RCC 7860 (cell line): ENCODE measurements at places on chromosomes 6 and 20.

- no peak for DNase-seq
Measured at GRCh38 chr6:96786336-96786735, 50.9 kb downstream of the GPR63 start.

- DNase-seq: peak; percentile 45
Measured at GRCh38 chr20:2300420-2300819, 4.6 kb downstream of the TGM3 start.

DNA sequence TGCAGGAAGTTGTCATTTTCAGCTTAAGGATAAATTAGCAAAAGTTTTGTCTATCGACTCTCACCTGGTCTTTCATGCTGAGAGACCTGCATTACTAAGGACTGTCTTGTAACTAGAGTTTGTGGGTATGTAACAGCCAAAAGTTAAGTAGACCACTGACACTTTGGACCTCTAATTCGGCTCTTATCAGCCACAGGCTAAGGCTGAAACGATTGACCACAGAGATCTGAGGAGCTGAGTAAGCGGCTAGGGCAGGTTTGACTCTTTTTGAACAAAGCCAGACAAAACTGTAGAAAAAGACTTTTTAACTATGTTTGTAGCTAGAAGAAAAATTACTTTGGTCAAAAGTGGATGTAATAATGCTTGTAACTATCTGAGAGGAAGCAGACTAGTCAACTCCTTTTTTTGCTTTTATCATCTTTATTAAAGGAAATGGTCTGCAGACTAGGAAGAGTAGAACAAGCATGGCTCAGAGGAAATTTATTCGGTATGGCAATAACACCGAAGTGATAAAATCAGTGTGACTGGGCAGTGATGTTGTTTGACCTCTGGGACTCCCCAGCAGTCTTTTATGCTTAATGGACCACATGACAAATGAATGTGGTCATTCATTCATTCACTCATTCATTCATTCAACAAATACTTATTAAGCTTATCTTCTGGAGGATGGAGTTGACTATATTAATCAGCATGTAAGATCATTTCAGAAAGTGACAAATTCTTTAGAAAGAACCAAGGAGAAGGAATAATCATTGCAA lies 725.0 kb upstream of the HS3ST5 start:
- DNase-seq: no peak

DNA sequence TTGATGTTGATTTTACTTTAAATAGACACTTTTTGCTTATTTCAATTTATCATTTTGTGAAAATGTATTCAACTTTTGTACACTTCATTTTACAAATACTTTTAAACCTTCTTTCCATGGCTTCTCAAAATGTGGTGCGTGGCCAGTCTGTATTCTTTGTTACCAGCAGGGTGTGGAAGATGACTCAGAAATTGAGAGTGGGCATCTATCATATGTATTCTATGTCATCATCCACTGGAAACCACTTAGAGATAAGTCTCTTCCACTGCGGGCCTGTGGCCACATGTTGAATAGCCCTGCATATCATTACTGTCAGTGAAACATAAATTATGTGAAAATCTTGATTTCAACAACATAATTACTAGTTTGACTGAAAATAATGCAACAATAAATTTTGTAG lies 52.6 kb upstream of the MC3R start:
- DNase-seq: no peak

GRCh38 chr6:107750176-107750797 lies 73.8 kb downstream of the SCML4 start:
- no peak for DNase-seq

GRCh38 chr6:131840936-131841583 lies 33.2 kb downstream of the ENPP1 start:
- DNase-seq: peak; percentile 40

GRCh38 chr6:14524319-14524718 lies 406.7 kb downstream of the CD83 start:
- DNase-seq: peak; percentile 54

DNA sequence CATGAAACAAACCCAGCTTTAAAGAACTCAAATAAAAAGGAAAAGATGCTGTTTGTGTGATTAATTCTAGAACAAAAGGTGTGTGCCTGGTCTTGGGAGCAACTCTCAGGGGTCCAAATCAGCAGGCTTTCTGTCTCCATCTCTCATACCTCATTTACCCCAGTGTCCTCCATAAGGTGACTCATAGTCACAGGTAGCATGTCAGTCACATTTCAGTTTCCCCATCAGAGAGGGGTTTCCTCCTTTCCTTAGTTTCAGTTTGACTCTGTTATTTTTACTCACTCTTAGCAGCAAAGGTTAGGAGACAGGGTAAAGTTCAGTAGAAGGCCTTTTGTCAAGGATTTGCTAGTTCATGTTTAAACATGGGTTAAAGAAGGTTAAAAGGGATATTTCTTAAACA lies 46.2 kb downstream of the OGFRL1 start:
- DNase-seq: peak; percentile 47

DNA sequence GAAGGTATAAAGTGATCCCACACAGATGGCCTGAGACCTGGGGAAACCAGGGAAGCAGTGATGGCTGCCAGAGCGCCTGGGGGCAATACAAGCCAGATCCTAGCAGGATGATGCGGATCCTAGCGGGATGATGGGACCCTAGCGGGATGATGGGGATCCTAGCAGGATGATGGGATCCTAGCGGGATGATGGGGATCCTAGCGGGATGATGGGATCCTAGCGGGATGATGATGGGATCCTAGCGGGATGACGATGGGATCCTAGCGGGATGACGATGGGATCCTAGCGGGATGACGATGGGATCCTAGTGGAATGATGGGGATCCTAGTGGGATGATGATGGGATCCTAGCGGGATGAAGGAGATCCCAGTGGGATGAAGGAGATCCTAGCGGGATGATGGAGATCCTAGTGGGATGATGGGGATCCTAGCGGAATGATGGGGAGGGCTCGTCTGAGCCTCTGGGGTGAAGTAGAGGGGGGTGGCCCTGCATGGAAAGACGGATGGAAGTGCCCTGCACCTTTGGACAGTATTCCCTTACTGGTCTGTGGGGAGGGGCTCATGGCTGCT lies 44.2 kb upstream of the CDH22 start:
- no peak for DNase-seq

DNA sequence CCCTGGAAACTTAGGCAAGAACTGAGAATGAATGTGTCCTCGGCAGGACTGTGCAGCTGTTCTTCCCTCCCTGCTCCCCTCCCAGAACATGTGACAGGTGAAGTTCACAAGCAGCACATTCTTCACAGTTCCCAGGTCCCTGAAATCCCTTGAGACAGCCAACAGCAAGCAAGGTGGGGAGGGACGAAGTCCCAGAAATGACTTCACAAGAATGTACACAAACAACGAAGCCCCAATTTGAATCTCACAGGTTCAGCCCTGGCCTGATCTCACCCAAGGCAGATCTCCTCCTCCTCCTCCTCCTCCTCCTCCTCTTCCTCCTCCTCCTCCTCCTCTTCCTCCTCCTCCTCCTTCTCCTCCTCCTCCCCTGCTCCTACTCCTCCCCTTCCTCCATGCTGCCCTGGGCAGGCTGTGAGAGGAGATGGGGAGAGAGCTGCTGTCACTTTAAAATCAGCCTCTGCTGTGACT lies 32.4 kb downstream of the WRNIP1 start:
- DNase-seq: no peak

DNA sequence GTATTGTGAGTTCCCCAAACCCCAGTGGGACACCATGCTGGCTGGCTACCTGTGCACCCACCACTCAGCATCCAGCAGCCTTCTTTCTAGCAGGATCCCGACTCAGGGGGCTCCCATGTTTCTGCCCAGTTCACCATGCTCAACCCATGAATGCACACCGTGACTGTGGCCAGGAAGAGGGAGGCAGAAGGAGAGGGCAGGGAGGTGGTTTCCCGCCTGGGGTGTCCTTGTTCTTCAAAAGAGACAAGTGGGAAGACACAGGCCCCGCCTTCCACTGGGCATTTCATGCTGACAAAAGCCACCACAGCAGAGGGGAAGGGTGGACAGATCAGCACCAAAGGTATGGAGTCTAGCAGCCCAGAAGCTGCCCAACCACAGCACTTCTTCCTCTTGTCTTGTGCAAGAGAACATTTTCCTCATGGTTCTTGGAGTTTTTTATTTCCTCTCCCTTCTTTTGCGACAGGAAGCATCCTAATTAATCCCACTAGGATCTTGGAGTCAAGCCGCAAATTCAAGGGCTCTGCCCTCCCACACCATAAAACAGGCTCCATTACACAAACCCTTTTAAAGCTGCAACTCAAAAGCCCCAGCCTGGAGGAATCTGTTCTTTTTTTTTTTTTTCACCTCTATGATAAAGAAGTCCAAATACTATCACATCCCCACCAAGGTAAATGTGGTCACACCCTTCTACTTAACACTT lies 13.5 kb upstream of the ANKRD60 start:
- no peak for DNase-seq

DNA sequence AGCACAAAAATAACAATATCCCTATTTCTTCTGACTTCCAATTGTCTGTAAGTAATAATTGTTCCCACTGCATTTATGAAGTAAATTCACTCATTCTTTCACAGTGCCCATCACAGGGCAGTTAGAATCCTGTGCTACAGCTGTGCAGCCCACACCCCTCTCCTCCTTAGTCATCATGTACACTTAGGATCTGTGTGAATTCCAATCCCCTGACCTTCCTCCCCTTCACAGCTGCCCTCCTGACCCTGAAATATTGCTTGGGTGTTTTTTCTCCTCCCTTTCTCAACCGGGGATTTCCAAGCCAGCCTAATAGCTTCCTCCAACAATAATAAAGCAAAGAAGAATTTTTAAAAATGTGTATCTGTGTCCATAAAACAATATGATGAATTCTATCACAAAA lies 91.5 kb upstream of the BEND6 start:
- peak; percentile 79 for DNase-seq

DNA sequence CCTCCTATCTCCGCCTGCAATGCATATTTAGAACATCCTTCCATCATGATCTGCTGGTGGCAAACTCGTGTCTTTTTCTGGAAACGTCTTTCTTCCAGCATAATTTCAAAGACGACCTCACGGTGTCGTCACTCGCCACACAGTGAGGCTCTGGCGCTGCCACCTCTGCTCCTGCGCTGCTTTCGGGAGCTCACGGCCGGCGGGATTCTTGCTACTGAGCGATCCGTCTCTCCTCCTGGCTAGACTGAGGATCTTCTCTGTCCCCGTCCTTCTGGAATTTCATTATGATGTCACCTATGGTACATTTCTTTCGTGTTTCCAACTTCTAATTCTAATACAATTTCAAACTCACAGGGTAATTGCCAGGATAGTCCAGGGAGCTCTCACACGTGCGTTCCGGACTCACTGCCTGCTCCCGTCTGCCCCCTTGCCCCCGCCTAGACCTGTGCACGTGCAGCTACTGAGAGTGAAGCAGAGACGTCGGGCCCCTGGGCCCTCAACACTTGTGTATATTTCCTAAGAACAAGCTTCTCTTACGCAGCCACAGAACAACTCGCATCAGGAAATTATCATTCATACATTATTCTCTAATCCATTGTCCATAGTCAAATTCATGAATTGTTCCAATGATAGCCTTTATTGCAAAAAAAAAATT lies 25.5 kb upstream of the HELZ2 start:
- no peak for DNase-seq

GRCh38 chr6:160831739-160832138 lies 129.7 kb downstream of the PLG start:
- DNase-seq: no peak

DNA sequence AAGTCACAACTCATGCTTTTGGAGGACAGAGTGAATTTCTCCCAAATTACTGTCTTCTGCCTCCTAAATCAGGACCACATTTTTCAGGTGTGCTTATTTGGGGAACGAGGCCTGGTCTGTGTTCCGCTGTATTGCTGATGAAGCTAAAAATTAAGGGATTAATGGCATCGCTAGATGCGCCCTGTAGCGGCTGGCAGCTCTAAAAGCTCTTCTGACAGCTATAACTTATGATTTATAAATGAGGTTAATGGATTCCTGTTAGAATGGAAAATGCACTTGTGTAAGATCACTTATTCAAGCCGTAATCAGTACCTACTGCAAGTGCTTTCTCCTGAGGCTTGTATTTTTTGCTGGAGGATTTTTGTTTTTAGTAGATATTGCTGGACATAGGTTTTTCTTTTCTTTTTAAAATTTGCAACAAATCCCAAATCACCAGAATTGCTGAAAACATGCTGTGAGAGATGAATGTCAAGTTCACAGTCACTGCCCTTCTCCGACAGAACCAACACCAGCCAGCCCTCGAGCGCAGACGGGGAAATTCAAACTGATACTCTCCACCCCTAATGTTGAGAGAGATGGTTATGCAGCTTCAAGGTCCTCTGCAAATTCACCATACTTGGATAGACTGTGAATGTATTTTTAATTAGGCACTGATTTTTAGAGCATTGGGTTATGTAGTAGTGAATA lies 49.1 kb downstream of the AKAP12 start:
- DNase-seq: no peak

- no peak for DNase-seq
Measured at GRCh38 chr20:24503352-24503931, 34.0 kb downstream of the SYNDIG1 start.

GRCh38 chr6:121666814-121667213 lies 231.4 kb downstream of the GJA1 start:
- peak; percentile 38 for DNase-seq

DNA sequence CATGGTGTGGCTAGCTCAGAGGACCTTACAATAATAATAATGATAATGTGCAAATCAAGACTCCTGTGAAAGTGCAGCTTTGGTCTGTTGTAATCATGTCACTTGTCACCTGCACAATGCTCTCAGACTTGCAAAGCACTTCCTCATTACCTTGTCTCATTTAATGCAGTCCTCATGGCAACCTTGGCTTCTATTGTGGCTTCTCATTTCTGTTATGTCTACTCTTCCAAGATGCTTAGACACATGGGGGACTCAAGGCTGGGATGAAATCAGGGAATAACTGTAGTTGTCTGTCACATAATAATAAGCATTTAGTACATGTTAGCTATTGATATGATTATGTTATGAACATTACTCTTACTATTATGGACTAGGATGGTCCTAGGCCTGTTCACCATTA lies 484.2 kb downstream of the PTPRT start:
- no peak for DNase-seq

- DNase-seq: no peak
Measured at GRCh38 chr20:33915726-33916331, 77.9 kb upstream of the RALY start.

DNA sequence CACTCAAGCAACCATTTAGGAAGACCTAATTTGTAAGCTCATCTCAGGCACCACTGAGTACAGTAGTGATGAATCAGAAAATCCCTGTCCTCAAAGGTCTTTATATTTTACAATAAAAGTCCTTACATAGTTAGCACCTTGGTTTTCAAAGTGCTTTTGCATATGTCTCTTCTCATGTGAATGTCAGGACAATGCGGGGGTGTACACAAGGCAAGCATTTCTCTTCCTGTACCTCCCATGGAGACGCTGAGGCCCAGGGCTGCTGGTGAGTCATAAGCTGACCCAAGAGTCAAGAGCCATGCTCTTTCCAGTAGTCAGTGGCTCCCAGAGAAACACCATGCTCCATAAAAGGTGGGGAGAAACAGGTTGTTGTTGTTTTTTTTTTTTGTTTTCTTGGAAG lies 174.0 kb downstream of the GJA10 start:
- peak; percentile 49 for DNase-seq

GRCh38 chr6:97136626-97137358 lies 146.2 kb downstream of the MMS22L start:
- no peak for DNase-seq
